Stimulated activated CD8-positive, alpha-beta memory T cell treated with anti-CD3 and anti-CD28 coated beads, Interleukin-15, amount 100 ng/mL, for 48 hours (primary cell): ENCODE measurements at places on chromosomes 16 and 17.

- no peak for DNase-seq
These were observed 16.3 kb upstream of the MAP3K14 start for GRCh38 chr17:45332989-45333701.

GRCh38 chr16:19659554-19659953, 58.5 kb downstream of the KNOP1 start:
- no peak for DNase-seq

DNA sequence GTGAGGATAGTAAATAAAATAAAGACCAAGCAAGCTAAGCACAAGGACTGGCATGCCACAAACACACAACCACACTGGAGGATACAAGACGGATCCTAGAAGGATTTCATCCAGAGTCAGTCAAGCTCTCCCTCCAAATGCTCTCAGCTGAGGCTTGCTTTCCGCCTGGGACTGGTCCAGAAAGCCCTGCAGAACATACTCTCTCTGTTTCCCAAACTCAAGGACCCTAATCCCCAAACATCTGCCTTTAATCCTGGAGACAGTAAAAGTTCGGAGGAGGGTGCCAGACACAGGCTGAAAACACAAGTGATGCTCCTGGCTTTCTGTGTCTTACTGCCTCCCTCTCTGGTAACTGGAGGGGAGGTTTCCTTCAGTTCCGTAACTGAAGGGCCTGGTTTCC, 5.3 kb upstream of the HSD11B2 start:
- no peak for DNase-seq

DNA sequence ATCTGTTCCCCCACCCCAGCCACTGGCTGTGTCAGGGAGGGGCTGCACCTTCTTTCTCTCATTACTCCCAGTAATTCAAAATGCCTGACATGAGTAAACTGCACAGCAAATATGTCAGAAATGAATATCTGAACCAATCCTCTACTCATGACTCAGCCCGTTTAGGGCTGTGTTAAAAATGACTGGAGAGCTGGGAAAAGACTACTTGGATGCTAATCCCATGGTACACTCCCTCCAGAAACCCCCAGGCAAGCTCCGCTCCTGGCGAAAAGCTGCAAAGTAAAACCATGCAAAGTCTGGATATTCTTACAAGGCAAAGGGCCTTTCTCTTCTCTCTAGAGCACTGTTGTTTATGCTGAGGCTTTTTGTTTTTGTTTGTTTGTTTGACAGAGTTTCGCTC, 448.1 kb upstream of the DYNLRB2 start:
- DNase-seq = no peak

GRCh38 chr17:4109449-4109848, 33.4 kb downstream of the ZZEF1 start:
- no peak for DNase-seq

DNA sequence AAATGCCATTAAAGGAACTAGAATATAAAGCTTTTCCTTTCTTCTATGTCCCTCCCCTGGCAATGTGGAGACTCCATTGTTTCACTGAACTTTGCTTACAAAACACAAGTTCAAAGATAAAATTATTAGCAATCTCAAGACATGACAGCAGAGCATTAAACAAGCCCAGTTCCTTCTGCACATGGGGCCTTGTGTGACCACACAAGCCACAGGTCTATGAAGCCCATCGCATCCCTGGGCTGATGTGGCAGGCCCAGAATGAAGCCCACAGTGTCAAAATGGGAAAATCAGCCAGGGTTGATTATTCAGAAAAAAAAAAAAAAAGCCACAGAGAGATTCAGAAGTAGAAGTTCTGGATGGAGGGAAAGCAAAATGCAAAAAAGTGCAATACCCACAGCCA, 12.9 kb upstream of the SLC39A11 start:
- DNase-seq = no peak
